ENCODE measurements at places on chromosomes 3 and 15. TPM values are rescaled to one million over a fixed set of nuclear protein-coding genes. Genes with fewer than 3 reads are reported as not detected.

EDC3 gene
- total RNA-seq, result 3.7 TPM

TMC3 gene
- total RNA-seq, result not detected

SLC2A2 gene
- not detected for total RNA-seq

FANCI gene
- 11.5 TPM for total RNA-seq

ARGFX gene
- not detected for total RNA-seq

ACKR4 gene
- total RNA-seq, result 0.31 TPM

OR5K2 gene
- not detected for total RNA-seq

MYRIP gene
- total RNA-seq, result not detected

ERICH6 gene
- total RNA-seq, result 0.21 TPM

POLQ gene
- total RNA-seq, result 0.42 TPM

ITIH1 gene
- 0.52 TPM for total RNA-seq

HIGD2B gene
- total RNA-seq, result 0.63 TPM

ATP2B2 gene
- total RNA-seq, result not detected

SLC38A3 gene
- total RNA-seq, result not detected
